ENCODE measurements at places on chromosomes 11 and 22.

DNA sequence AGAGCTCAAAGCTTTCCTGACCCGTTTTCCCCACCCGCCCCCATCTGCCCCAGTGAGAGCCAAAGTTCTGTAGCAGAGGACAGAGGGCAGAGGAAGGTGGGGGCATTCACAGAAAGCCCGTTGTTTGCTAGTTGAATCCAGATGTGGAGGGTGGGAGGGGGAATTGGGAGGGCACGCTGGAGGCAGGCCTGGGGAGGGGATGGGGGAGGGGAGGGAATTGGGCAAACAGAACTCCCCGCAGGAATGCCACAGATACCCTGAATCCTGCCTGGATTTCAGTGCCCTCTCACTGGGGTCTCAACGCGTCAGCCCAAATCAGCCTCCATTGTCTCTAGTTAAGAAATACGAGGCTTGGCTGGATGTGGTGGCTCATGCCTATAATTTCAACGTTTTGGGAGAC, 12.9 kb upstream of the OAF start:
- no peak for DNase-seq

- no peak for DNase-seq
These were observed 40.9 kb downstream of the GAS2 start for GRCh38 chr11:22707119-22707899.

GRCh38 chr11:111320728-111321568, 22.6 kb downstream of the POU2AF3 start:
- DNase-seq = no peak

- no peak for DNase-seq
These were observed 19.0 kb downstream of the SMCO4 start for GRCh38 chr11:93524173-93524536.

- DNase-seq = no peak
These were observed 16.9 kb upstream of the RAC2 start for GRCh38 chr22:37260901-37261336.

DNA sequence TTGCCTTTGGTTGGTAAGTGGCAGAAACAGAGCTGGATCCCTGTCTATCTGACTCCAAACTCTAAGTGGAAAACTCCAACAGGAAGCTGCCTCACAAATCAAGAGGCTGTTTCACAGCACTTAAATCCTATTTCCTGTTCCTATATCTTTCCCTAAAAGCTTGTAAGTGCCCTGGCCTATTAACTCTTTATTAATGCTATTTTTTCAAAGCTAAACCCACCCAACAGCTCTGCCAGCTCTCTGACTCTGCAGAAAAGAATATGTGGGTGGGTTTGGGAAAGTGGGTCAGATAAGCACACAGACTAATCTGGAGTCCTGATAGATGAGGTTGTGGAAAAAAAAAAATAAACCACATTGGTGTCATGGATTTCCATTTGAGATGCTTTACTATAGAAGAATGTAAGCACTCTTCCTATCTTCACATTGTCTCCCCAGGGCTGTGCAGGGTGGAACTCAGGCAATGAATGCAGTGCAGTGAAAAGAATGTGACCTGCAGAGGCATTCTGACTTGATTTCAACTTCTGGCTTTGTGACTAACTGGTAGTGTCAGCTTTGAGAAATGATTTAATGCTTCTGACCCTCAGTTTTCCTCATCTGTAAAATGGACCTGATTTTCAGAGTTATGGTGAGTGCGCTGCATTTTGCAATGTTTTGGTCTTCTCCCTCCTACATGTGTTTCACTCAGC, 125.6 kb downstream of the AASDHPPT start:
- DNase-seq = no peak
